Stimulated activated CD8-positive, alpha-beta memory T cell treated with anti-CD3 and anti-CD28 coated beads, Interleukin-15, amount 100 ng/mL, for 4 hours (primary cell): ENCODE measurements at places on chromosomes 2 and 18.

GRCh38 chr2:41943159-41943558 lies 104.7 kb upstream of the PKDCC start:
- DNase-seq, result no peak

DNA sequence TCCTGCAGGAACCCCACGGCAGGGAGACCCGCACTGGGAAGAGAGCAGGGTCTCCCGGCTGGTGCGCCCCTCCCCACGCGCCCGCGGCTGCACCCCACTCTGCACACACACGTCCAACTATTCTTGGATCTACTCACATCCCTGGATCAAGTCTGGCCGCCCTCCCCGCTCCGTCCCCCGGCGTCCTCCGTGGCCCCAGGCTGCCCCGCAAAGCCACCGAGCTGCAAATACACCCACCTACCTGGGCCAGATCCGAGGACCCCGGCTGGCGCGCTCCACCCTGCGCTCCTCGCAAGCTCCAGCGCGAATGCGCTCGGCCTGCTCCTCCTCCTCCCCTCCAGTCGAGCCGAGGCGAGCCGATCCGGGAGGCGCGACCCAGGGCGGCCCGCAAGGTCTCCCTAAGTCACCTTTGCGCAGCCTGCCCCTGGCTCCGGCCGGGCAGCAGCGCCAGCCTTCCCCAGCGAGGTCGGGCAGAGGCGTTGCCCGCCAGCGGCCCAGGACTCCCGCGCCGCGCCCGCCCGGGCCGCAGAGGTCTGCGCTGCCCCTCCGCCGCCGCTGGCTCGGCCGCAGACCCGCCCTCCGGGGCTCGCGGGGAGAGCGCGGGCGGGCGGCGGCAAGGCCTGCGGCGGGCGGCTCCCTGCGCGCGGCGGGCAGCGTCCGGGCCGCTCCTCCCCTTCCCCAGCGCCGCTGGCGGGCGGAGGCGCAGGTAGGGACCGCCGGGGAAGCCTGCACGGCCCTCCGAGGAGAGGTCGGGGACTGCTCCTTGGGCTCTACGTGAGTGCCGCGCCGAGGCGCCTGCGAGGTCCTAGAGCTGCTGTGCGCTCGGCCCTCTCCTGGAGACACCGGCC lies 126.0 kb downstream of the OSBPL1A start:
- DNase-seq, result no peak

- DNase-seq, result no peak
Measured at GRCh38 chr2:118312969-118313756, 224.9 kb downstream of the INSIG2 start.

DNA sequence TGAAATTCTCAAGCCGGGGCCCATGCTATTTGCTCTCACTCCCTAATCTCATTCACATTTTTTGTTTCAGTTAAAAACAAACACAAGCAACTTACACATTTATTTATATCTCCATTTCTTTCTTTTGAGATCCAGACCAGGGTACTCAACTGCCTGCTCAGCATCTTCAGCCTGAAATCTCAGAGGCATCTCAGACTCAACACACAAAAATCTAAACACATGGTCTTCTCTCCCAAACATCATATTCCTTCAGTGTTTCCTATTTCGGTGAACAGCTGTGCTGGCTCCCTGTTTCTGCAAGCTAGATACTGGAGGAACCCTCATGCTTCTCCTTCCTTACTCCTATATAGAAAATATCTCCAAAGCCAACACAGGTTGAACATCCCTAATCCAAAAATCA lies 11.3 kb upstream of the RTTN start:
- no peak for DNase-seq

DNA sequence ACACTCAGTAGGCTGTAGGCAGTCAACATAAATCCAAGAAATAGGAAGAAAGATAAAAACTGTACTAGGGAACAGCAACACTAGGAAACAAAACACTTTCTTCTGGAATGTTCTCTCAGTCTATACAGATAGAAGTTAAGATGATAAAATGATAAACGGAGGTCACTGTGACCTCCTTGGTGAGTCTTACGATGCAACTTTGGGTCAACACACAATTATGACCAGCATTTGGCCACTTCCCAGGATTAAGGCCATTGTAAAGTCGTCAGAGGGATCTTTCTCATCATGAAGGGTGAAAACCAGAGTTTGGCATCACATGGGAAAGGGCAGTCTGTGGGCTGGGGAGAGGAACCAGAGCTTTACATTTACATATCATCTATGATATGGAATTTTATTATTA lies 33.4 kb downstream of the LAMA3 start:
- no peak for DNase-seq

DNA sequence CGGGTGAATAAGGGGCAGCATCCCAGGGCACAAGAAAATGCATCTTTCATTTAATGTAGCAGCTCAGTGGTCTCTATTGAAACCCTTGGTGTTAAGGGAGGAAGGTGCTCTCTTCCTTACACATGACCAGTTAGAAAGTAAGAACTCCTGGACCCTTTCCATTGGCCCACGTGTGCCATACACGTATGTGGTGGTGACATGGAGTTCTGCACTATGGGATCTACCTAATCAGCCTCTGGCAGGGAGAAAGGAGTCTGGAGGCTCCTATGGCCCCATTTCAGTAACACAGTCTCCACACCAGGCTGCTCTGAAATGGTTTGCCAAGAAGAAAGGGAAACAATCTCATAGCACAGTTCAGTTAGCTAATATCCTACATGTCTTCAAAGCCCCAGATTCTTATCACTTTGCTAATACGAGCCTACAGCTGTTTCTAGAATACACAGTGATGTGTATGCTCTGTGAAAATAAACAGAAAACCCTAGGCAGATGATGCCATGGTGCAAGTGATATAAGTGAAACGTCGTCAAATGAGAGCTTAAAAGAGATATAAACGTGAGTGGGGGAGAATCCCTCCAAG lies 7.0 kb downstream of the EFEMP1 start:
- DNase-seq, result no peak
